ENCODE measurements at places on chromosomes 2 and 18.

DNA sequence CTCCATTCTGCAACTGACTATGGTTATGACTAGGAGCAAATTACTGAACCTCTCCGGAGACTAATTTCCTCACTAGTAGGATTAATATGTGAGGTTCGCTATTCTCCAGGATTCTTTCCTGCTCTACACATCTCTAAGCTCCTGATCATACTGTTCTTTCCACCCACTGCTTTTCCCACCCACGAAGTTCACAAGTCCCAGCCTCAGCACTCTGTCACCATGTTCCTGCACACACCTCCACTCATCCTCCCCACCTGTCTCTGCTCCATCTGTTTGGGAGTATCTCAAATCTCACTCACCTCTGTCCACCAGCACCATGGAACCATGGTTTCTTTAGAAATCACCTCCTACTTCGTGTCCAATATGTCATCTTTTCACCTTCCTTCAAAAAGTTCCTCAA is 185.3 kb downstream of the LRATD1 start:
- no peak for DNase-seq

GRCh38 chr2:240192661-240193060 is 52.2 kb upstream of the OTOS start:
- no peak for DNase-seq

GRCh38 chr2:101850991-101851390 is 140.8 kb upstream of the IL1R2 start:
- DNase-seq, result no peak

- DNase-seq, result peak; percentile 61
Observed at GRCh38 chr2:200860092-200860795, 4.2 kb downstream of the CLK1 start.

DNA sequence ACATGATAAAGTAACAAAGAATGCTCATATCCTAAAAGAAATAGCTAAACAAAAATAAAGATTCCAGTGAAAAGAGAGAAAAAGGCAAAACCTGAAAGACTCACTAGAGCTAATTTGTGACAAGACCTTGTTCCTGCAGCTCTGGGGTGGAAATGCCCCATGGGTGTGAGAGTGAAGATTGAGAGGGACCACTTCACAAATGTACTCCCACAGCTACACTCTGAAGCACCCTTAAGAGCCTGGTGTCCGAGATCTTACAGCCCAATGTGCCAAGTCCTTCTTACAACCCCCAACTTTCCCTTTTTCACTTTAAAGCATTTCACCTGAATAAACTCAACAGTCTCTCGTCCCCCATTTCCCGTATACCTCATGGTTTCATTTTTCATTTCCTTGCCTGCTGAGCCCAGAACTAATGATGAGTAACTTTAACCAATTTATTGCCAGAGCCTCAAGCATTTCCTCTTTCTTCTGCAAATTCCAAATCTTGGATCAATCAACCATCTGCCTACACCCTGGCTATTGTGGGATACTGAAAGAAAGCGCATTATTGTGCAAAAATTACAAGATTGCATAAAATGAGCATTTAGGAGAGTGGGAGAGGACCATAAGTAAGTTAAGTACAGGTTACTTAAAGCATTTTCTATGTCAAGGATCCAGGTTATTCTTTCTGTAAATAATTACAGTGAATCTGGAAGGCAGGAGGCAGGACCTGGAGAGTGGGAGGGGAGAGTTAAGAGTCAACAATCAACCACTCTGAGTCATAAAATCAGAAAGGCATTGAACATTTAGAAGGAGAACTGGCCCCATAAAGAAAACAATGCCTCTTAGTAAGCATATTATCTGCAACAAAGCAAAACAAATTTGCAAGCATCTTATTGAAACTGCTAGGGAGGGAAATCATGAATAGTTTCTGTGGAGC is 804.4 kb upstream of the CELF4 start:
- no peak for DNase-seq

DNA sequence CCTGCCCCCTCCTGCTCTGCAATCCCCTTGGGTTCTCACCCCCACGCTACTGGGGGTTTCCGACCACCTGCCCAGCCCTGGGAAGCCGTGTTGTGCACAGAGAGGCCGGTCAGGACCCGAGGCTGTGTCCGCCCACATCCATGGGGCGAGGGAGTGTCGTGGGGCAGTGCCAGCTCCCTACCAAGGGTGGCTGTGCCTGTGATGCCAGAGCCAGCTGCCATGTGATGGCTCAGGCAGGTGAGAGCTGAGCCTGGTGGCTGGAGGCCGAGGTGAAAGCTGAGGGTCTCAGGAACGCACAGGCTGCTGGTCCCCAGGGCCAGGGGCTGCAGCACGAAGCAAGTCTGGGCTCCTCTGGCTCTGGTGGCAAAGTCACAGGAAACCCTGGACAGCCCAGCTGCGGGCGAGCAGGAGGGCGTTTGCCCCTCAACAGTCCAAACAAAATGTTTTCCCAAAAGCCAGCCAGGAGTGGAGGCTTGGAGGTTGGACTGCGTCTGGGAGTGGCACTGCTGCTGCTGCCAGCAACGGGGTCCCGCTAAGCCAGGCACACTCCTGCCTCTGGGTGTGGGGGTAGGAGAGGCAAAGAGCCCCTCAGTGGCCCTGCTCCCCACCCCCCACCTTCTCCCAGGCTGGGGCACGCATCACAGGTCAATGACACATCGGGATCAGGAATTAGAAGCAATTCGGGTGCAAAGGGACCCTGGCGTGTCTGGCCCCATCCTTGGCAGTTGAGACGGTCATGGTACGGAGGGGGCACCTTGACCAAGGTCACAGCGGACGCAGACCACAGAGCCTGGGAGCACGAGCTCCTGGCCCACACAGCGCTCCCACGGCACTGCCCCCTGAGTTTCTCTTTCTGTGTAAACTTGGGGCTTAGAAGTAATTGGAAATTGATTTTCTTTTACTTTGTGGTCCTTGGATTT is 72.4 kb upstream of the GPC1 start:
- no peak for DNase-seq

DNA sequence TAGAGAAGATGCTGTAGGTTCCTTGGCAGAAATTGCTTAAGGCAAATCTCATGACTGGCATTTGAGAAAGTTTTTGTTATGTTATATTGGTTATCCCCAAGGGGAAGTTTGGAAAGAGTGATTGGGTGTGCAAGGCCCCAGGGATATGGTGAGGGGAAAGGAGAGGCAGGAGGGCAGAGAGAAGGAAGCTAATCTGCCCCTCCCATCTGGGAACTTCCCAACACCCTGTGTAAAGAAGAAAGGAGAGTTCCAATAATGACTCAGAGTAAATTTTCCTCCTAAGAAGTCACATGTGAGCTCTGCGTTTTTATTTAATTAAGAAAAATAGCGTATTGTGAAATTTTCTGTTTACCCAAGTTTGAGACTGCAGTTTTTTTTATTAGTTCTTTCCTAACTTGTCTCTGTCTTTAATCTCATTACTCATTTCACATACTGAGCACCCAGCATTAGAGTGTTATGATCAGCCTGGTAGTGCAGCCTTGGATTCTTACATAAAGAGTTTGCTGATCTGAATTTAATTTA is 3.1 kb upstream of the KYNU start:
- DNase-seq, result peak; percentile 98

- DNase-seq, result no peak
Observed at GRCh38 chr2:67485431-67485830, 88.3 kb downstream of the ETAA1 start.

- DNase-seq, result no peak
Observed at GRCh38 chr2:42962508-42962953, 170.1 kb upstream of the HAAO start.

- no peak for DNase-seq
Observed at GRCh38 chr2:233513953-233514655, 52.5 kb downstream of the USP40 start.

DNA sequence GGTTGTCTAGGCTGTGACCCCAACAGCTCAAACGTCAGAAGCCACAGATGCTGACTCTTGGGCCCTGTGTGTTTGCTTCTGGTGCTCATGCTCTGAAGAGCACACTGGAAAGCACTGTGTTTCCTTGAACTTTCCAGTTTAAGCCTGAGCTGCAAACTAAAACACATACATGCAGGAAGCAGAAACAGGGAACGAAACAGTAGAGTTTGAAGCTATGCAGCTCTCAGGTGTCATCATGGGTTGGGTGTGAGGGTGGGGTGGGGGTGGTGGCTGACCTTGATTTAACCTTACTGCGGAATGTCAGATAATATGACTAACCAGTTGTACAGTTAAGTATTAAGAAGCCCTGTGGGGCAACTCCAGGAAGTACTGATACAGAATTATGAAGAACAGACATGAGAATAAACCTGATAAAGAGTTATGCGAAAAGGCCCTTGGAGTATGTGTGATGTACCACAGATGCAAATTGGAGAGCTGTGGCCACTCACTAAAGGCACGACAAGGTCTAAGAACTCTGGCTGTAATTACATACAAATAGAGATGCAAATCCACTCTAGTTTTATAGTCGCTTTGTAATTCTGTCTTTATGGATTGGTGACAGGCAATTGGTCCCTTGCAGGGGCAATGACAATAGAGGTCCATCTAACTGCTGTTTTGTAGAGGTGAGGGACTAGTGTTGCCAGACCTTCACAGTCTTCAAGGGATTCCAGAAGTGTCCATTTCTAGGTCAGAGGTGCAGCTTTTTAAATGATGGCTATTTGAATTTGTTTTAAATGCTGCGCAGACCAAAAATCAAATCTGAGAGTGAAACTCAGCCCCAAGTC is 273.1 kb downstream of the NAPG start:
- peak; percentile 4 for DNase-seq

DNA sequence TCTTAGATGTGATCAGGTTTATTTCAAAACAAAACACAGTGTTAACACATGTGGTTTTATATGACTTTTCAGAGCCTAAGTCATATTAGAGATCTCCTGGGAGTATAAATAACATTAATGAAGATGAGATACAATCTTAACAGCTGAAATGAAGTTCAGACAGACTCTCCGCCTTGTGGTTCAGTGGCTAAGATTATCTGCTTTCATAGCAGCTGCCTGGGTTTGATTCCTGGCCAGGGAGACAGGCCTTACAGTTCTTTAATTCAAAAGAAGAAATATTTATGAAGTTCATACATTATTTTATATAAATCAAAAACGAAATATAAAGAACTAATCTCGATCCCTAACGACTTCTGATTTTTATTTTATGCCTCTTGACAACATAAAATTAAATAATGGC is 35.2 kb upstream of the TTC32 start:
- DNase-seq, result no peak

DNA sequence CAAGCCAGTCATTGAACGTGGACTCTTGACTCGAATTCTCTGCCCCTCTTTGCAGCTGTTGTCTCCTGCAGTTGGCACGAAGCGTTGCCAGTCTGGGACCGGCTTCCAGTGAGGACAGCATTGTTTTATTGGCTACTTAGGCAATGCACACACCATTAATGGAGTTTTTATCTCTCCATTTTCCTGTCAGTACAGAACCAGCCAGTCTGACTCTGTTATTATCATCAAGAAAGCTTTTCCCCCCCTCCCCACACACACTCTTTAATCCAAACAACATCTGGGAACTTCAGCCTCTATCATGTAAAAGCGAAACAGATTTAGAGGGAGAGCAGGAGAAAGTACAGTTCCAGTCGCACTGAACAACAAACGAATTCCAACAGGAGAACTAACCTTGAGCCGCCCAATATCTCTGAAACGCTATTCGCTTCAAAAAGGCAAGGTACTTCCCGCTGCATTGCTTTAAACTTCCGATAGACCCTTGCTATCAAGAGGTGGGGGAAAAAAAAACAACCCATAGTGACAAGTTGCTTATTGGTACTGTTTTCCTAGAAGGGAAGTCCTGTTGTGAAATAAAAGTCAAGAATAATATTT is 38.2 kb downstream of the ACVR1 start:
- DNase-seq, result no peak

DNA sequence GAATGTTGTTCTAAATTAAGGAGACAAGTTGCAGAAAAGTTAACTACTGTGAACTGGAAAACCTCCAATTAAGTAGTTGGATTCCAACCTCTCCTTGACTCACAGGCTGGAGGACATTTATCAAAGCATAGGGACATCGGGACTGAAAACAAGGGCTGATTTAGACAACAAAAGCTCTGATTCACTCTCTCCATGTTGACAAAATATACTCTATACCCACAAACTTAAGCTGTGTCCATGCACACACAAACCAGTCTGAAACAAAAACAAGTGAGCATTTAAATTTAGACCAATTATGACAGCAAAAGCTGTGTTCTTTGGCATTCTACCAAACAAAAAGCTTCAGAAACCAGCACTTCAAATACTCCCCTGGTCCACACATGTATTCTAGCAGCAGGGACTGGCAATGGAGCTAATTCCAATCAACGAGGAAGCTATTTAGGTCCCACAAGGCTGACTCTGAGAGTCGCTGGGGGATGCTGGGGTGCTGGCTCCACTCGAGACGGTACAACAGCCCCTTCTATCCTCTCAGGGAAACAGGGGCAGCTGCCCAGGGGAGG is 71.4 kb downstream of the NXPH2 start:
- DNase-seq, result peak; percentile 41

GRCh38 chr2:7588295-7588694 is 671.1 kb downstream of the RNF144A start:
- DNase-seq, result no peak

DNA sequence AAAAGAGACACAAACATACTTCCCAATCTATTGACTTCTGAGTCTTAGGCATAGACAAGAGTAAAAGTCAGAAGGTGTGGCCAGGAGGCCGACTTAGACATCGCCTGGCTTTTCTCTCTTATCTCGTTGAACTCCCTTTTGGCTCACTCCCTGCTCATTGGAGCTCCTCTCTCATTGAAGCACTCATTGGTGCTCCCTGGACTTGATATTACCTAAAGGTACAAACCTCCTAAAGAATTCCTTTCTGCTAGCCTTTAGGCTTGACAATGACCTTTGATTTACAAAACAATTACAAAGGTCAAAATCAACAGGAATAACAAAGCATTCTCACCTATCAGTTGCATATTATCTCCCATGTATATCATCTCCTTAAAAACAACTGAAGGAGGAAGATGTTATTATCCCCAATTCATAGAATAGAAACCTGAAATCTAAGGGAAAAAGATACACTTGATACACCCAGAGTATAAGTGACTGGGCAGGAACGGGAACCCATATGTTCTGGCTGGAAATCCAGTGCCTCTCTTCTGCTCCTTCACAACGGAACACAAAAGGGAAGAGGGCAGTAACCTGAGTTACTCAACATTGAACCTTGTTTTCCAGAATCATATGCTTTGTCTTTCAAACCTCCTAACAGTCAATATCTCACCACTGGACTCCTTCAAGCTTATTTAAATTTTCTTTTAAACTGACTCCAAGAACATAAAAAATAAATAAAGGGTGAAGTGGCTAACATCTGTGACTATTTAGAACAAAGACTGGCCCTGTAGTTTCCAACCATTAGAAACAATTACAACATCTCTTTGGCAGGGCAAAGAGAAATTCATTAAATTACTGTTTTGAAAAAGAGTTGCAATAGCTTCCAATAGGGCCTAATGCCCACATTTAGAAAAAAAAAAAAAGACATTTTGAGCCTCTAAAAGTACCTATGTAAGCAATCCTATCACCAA is 1247.9 kb downstream of the LRP1B start:
- DNase-seq, result no peak
